ENCODE measurements at places on chromosomes 3 and 15.

- DNase-seq: no peak
Observed at GRCh38 chr15:56371495-56372147, 6.4 kb downstream of the TEX9 start.

GRCh38 chr15:78108300-78109084 is 16.1 kb downstream of the SH2D7 start:
- peak; percentile 82 for DNase-seq

DNA sequence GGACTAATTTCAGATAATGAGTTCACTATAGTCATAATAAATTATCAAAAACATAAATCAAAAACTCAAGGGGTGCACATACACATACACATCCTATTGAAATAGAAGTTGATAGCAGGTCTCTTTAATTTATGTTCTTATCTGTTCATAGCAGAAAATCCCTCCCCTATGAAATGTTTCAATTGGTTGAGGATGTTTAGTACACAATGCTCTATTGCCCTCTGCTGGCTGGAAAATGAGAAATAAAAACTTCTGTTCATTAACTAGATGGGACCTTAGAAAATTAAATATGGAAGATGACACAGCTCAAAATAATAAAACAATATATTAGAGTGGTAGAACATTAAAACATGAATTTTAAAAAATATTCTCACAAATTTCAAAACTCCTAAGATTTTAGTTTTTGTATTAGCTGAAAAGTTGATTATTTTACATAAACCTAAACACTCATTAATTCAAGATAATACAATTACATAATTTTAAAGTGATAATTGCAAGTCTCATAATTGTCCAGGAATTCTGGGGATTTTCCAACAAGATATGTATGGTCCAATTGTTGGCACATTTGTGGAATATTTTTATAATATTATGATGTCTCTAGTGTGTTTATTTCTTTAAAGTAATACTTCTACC is 735.0 kb downstream of the ROBO1 start:
- peak; percentile 58 for DNase-seq

- peak; percentile 44 for DNase-seq
Observed at GRCh38 chr3:63914312-63914711, 2.1 kb upstream of the SCAANT1 start.

GRCh38 chr3:158773845-158774830 is 27.7 kb upstream of the MFSD1 start:
- peak; percentile 28 for DNase-seq

GRCh38 chr3:149307435-149307783 is 26.0 kb downstream of the TM4SF18 start:
- DNase-seq: no peak

DNA sequence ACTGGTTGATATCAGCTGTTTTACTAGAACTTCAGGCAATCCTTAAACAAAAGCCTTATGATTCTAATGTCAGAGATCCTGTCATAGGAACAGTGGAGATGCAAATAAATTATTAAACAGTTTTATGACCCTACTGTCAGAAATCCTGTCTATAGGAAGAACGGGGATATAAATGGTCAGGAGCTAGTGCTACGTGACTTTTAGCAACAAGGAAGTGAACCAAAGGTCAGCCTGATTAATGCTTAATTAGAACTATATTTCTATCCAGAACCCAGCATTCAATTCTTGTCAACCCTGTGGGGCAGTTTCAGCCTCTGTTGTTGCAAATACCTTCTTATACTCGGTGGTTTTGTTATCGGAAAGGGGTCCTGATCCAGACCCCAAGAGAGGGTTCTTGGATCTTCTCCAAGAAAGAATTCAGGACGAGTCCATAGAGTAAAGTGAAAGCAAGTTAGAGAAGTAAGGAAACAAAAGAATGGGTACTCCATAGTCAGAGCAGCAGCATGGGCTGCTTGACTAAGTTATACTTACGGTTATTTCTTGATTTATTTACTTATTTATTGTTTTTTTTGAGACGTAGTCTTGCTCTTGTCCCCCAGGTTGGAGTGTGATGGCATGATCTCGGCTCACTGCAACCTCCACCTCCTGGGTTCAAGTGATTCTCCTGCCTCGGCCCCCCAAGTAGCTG is 59.9 kb upstream of the RNU6-1 start:
- DNase-seq: no peak

DNA sequence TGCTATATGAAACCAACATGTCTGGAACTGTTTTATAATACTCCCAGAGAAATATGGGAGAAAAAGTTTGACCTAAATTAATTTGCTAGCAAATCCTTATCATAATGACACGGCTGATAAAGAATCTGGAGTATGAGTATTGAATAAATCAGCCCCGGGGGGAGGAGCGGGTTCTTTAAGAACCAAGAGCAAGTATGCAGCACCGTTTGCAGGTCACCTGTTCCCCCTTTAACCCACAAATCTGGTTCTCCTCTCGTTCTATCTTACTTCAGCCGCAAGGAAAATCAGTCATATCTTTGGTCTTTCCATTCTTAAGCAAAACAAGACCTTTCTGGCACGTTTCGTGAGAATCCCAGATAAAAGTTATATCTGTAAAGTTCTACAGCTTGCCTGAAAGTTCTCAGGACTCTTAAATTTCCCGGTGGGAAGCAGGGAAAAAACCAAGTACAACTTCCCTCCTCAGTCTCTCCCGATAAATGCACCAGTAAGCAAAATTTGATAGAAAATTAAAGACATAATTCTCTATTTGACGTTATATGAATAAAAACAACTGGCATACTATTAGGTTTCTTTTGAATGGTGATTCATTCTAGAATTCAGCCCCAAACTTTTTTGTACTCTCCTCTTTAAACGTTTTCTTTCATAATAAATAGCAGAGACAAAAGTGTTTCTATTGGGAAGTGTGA is 348.6 kb downstream of the ZBBX start:
- no peak for DNase-seq

DNA sequence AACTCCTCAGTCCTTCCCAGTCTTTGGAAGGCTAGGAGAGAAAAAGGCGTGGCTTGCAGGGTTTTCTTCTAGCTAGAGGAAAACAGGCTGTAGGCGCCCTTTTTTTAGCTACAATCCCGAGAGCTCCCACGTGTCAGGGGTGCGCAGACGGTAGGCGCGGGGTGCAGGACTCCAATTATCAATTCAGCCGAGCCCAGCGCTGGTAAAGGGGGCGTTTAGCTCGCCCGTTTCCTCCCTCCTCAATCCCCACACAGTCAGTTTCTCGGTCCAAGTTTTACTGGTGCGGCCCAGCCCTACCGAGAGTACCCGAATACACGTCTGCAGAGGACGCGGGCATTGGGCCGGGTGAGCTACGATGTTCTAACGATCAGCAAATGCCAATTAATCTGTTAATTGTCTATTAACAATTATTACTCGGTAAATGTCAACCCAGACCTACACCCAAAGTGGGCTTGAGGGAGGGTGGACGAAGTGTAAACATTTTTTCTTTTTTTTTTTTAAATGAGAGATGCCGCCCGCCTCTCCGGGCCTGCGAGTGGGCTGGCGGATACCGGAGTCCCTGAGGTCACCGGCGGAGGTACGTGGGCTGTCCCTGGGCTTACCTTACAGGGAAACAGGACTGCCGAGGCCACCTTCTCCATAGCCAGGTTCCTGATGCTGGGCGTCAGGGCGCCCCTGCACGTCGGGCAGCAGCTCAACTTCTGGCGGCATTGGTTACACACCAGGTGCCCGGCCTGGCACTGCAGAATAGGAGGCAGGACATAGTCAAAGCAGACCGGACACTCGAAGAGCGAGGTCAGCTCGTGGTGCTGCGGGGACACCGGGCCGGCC is 923 bp downstream of the SIAH2 start:
- peak; percentile 54 for DNase-seq

DNA sequence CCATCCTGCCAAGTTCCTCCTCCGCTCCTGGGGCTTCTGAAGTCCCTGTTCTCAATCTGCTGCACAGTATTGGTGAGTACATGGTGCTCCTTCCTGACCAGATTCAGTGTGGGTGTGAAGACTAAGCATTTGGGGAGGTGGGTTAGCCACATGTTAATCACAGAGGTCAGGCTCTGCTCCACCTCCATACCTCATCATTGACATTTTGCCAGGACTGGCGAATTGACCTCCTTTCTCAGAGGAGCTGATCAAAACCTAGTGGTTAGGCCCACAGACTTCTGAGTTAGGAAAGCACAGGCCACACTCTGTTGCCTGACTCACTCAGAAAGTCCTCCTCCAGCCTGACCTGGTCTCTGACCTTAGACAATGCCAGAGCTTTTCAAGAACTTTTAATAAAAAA is 8.4 kb upstream of the RPS17 start:
- DNase-seq: no peak

GRCh38 chr3:133158686-133159085 is 120.5 kb downstream of the TMEM108 start:
- DNase-seq: no peak

DNA sequence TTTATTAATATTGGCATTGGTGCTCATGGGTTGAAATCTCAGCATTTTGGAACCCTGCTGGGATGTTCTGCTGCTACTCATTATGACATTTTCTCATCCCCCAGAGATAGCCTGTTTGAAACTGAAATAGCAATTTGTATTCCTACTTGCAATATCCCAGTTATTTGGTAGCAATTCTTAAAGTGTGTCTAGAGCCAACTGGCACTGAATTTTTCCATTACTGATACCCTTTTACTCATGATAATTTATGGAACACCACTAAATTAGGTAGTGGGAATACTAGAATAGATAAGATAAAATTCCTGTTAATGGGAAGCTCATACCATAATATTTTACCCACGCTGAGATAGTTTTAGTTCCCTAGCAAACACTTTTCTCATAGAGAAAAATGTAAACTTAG is 309.3 kb downstream of the SV2B start:
- DNase-seq: no peak

DNA sequence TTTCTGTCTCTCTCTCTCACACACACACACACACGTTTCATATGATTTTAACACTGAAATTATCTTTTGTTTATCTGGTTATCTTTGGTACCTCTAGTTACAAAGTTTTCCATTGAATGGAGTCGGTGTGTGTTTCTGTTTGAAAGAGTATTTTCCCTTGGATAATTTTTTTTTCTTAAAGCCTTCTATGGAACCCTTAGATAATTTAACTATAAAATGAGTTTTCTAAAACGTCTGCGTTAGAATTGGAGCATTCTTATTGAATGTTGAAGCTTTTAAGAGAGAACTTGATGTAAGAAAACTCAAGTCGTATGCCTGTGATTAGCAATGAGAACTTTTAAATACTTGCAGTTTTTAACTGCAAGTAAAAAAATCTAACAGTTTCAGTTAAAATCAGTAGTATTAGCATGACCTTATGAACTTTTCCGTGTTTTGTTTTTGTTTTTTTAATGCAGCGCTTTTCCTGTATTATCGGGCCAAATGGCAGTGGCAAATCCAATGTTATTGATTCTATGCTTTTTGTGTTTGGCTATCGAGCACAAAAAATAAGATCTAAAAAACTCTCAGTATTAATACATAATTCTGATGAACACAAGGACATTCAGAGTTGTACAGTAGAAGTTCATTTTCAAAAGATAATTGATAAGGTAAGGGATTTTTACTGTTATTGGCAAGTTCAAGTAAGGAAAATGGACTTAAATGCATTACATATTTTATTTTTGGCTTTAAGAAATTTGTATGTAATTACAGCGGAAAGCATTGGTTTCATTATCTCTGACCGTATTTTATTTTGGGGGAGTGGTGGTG is 3.0 kb downstream of the SMC4 start:
- no peak for DNase-seq

- DNase-seq: no peak
Observed at GRCh38 chr3:172717493-172718088, 6.7 kb upstream of the NCEH1 start.
